ENCODE measurements at places on chromosomes 4 and X. TPM values are rescaled to one million over a fixed set of nuclear protein-coding genes. Genes with fewer than 3 reads are reported as not detected.

DNA sequence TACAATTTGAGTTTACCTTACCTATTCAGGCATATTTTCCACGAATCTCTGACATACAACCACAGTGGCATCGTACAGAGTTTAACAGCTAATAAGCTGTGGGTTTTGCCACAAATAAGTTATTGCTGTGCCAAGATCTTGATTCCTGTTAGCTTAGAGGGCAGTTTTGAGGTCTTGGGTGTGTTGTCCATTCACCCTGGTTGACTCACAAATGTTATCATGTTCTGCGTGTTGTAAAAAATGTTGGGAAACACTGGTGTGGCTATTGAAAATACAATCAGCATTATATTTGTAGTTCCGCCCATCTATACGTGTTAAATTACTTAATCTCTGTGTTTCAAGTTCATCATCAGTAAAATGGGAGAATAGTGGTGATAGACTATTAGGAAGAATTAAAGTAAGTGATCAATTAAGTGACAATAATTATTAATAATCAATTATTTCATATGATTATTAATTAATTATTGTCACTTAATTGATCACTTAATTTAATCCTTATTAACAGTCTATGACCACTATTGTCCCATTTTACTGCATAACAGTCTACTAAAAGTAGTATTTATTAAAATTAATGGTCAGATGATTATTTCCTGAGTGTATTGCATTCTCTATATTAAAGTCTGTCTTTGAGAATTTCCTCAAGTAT, 96.3 kb downstream of the TMA16 start:
- no peaks in the 10 kb centered on the region for H3K4me1 ChIP-seq
- no peaks in the 10 kb centered on the region for H3K36me3 ChIP-seq
- H3K27ac ChIP-seq, result no peak overlapping the region
- H3K4me3 ChIP-seq, result no peak overlapping the region

Gene FAT1
- total RNA-seq, result 118 TPM

- H3K27me3 ChIP-seq, result no peaks in the 10 kb centered on the region
- no peak overlapping the region for H3K27ac ChIP-seq
- H3K4me3 ChIP-seq, result no peak overlapping the region
- no peaks in the 10 kb centered on the region for H3K36me3 ChIP-seq
- DNase-seq, result no peak
- no peaks in the 10 kb centered on the region for H3K4me1 ChIP-seq
These were observed 896.5 kb upstream of the PABPC4L start for GRCh38 chr4:135098061-135098460.

GRCh38 chrX:149157976-149158375, 347.1 kb downstream of the IDS start:
- H3K36me3 ChIP-seq, result no peaks in the 10 kb centered on the region
- no peak overlapping the region for H3K27ac ChIP-seq
- H3K4me1 ChIP-seq, result no peaks in the 10 kb centered on the region
- H3K4me3 ChIP-seq, result no peak overlapping the region
- no peaks in the 10 kb centered on the region for H3K27me3 ChIP-seq
- no peak for DNase-seq

DNA sequence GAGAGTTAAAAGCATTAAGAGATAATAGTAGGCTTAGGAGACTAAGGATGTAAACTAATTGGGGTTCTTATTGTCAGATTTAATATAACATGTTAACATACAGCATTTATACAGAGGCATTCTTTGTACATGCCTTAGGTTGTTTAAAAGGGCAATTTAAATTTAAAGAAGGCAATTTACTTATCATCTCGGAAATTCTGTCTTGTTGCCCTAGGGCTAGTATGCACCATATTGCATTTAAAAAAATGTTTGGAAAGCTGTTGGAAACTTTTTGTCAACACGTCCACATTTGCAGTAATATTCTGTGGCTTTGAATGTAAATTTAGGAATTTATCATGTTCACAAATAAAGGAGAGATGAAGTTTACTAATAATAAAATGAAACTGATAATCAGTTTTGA, 25.5 kb downstream of the GALNT7 start:
- no peaks in the 10 kb centered on the region for H3K36me3 ChIP-seq
- no peaks in the 10 kb centered on the region for H3K27me3 ChIP-seq
- no peaks in the 10 kb centered on the region for H3K4me1 ChIP-seq

GRCh38 chr4:105990933-105991332, 95.7 kb downstream of the NPNT start:
- no peaks in the 10 kb centered on the region for H3K4me1 ChIP-seq
- no peaks in the 10 kb centered on the region for H3K36me3 ChIP-seq

All from testis (tissue), 5 donors.